Cortex of kidney (tissue), 1 donor: ENCODE measurements at places on chromosomes 12 and 14.

- DNase-seq = no peak
Observed at GRCh38 chr12:67892259-67893021, 96.8 kb upstream of the IFNG-AS1 start.

DNA sequence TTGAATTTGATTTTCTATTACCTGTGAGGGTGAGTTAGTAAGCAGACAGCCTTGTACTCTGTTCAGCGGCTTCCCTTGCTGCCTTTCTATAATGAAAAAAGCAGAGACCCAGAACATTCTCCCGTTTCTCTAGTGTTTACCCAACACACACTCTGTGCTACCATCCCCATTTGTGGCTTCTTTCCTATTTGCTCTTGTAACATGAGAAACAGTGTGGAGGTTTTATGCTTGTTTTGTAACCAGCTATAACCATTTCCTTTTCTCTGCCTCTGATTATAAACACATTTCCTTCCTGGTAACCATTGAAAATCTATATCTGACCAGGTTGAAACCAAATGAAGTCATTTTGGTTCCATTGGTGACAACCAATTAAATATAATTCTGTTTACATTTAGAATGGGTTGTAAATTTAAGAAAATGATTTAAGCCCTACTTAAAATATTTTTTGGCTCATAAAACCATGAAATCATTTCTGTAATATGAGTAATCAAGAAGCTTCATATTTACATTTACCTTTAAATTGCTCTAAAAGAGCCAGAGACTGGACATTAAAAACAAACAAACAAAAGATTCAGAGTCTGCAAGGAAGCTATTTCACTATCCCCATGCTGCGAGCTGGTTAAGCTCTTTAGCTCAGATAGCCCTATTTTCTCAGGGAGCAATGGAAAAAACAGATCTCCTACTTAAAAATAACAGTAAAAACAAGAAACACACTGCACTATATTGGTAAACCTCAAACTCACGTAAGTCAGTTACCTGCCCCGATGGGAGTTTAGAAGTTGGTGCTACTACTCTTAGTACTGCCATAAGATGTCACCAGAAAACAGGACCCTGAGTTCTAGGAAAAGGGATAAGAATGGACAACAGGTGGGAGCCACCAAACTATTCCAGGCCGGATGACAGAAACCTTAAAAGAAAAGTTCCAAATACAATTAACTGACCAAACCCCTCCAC is 206.5 kb upstream of the EEA1 start:
- DNase-seq = no peak

DNA sequence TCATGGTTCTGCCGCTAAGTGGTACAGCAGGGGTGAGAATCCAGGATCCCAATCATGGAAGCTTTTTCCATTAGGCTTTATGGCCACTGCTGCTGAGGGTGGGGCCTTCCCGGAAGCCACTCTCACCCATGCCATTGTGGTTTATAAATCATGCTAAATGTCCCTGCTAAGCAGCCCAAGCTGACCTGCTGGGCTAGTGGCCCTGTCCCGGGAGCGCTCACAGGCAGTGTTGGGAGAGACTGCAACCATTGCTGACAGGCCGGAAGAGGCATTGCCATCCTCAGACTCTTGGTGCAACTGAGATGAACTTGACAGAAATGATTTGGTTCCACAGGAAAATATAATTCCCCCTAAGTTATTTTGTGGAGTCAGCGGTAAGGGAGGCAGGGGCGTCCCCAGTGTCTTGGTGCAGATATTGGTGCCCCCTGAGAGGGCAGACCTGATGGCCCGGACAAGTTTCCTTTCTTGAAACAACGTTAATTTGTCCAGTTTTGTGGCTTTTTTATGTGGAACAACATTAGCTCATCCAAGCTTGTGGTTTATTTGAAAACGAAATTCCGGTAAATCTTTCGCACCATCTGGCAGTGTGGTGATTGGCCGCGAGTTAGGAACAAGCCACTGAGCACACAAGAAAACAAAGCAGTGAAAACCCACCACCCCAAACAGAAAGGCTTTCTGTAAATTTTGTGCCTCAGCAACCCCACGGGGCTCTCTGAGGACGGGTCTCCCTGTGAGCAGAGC is 82.3 kb downstream of the SSPN start:
- no peak for DNase-seq

GRCh38 chr12:42916143-42916542 is 326.6 kb upstream of the PRICKLE1 start:
- DNase-seq = no peak

DNA sequence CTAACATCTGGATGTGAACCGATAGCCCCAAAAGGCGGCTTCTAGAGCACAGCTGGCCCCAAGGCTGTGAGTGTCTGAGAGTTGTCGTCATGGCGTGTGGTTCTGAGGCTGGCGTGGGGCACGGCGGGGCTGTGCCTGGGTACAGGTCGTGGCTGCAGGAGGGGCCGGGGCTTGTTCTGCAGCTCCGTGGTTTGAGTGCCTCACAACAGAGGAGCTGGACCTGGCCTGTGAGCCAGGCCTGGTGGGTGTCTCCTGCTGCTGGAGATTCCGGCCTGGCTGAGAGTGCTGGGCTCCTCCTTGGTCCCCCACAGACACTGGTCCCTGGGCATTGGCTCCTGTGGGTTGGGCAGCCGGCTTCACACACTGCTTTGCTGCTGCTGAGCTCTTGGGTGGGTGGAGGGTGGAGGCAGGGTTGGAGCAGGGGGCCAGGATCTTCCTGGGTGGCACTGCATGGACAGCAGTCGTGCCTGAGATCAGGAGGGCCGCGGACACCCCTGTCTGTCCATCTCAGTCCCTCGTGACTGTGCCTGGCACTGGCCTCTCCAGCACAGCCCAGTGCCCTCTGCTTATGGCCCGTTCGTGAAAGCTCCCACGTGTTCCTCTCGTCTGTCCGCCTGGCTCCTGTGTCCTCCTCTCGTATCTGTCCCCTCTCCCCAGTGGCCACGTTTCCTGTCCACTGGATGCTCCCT is 31.8 kb upstream of the TEX22 start:
- no peak for DNase-seq

DNA sequence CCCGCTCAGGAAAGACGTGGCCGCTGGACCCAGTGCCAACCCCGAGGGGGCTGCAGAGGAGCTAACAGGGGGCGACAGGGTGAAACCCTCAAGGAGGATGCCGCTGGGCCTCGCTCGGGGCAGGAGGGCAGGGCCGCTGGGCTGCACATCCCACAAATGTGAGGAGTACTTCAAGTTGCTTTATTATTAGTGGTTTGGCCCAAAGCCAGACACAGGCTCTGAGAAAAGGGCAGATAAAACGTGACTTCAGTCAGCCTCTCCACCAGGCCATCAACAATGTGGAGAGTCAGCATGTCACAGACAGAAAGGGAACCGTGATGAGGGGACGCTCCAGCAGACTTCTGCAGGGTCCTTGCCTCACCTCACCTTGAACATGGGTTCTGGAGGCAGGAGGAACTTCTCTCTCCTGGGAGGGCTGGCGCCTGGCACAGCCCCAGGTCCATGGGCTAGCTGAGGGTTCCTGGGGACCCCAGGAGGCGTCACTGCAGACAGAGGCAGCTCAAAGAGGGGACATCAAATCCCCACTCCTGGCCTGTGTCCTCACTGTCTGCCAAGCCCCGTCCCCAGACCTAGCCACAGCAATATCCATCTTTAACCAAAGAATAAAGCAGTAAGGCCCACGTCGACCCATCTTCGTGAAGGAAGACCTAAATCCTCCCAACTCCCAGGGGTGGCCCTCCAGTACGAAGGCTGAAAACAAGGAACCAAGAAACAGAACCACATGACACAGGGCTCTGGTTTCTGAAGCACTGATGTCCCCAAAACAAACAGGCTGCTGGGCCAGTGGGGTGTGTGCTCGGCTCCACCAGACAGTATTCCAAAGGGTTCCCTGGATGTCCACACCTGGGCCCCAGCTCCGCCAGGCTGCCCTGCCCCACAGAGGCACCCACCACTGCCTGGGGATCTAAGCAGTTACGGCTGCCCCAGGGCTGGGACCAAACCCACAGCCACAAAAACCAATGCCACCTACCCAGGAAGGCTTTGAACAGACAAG is 35.1 kb downstream of the CCDC85C start:
- no peak for DNase-seq

DNA sequence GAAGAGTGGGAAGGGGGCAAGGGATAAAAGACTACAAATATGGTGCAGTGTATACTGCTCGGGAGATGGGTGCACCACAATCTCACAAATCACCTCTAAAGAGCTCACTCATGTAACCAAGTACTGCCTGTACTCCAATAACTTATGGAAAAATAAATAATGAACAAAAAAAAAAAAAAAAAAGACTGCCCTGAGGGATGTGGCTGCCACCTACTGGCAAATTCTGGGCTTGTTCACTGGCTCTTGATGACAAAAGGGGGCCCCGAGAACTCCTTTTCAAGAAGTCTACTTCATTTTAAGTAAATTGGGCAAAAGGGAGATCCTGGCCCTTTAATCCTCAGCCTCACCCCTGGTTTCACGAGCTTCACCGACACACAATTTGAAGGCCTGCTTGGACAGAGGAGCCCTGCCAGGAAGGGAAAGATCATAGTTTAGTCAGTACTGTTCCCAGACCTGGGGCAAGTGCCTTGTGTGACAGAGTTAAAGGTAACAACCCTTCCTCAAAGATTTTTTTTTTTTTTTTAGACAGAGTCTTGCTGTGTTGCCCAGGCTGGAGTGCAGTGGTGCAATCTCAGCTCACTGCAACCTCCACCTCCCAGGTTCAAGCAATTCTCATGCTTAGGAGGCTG is 26.1 kb upstream of the STAC3 start:
- no peak for DNase-seq

DNA sequence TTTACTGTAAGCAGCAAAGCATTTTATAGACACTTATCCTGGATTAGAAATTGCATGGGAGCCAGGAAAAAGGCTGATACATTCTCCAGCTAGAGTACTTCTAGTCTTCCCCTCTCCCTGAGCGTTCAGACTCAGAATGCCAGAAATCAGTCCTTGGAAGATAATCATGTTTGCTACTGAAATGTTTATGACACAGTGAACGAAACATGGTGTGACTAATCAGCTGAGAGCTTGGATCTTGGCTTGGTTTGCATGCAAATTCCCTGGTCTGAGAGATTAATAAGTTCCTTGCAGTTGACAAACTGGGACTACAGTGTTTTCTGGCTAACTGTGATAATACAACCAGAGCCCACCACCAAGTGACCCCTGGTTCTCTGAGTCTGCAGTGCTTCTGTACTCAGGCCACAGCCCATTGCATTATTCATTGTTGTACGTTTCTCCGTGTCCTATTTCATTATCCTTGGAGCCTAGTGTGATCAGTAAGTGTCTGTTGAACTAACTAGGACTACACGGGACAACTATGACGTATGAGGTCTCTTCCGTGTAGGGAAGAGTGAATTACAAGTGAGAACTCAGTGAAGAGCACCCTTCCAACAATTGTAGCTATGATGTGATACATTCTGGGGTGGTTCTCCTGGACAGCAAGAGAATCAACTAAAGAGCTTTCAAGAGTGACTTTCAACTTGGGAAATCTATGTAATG is 34.6 kb upstream of the EVL start:
- no peak for DNase-seq

GRCh38 chr14:64636980-64637429 is 67.2 kb upstream of the PLEKHG3 start:
- no peak for DNase-seq

DNA sequence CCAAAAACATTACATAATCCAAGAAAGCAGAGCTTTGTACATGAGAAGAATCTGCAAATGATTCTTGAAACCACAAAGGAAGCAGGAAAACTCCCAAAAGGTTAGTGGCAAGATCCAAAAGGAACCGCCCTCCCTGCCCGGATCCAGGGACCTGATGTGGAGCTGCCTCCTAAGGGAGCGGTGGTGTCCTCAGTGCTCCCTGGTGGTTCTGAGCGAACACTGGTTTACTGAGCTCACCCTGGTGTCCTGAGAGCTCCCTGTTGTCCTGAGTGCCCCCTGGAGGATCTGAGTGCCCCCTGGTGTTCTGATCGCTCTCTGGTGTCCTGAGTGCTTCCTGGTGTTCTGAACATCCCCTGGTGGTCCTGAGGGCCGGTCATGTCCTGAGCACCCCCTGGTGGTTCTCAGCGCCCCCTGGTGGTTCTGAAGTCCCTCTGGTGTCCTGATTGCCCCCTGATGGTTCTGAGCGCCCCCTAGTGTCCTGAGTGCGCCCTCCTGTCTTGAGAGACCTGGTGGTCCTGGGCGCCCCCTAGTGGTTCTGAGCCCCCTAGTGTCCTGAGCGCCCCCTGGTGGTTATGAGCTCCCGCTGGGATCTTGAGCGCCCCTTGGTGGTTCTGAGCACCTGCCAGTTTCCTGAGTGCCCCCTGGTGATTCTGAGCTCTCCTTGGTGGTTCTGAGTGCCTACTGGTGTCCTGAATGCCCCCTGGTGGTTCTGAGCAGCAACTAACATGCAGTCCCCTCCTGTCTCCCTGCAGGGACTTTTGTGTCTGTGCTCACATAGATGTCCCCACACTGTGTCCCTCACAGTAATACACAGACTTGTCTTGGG is 891.1 kb downstream of the TMEM121 start:
- DNase-seq = no peak

GRCh38 chr12:45458854-45459807 is 243.2 kb downstream of the ANO6 start:
- DNase-seq = no peak

- no peak for DNase-seq
Observed at GRCh38 chr12:121117226-121117777, 15.4 kb upstream of the P2RX7 start.

GRCh38 chr12:15749937-15750336 is 39.3 kb downstream of the EPS8 start:
- DNase-seq = no peak

GRCh38 chr12:103318566-103318965 is 177.2 kb downstream of the C12orf42 start:
- no peak for DNase-seq

DNA sequence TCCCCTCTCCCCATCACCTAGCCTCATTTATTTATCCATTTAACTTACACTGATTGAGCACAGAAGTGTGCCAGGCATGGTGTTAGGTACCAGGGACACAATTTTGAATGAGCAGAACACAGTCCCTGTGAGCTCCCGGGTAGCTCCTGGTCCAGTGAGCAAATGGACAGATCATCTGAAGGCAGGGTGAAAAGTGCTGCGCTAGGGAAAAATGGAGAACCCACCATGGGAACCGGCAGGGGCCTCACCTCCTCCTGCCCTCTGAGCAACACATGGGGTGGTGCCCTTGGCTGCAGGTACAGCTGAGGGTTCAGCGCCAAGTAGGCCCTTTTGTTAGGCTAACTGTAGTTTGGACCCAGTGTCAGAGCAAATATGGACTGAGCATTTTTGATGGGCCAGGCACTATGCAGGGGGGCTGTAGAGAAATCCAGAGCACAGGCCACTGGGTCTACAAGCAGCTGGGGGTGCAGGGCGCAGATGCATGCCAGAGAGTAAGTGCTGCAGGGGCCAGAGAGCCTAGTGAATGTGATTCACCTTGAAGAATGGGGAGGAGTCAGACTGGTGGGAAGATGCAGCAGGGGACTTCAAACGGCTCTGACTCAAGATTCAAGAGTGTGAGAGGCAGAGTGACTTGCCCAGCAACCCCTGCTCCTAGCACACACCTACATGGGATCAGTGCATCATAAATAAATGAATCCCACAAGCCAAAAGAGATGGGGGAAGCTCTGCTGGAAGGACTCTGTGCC is 28.2 kb downstream of the LTBP2 start:
- DNase-seq = no peak

- DNase-seq = no peak
Observed at GRCh38 chr12:113935459-113935858, 30.7 kb downstream of the RBM19 start.

- DNase-seq = no peak
Observed at GRCh38 chr12:112183141-112184021, 58.0 kb downstream of the TRAFD1 start.
